ENCODE measurements at places on chromosomes 5 and 9. TPM values are rescaled to one million over a fixed set of nuclear protein-coding genes. Genes with fewer than 3 reads are reported as not detected.

The DMRT3 gene
- not detected for polyA plus RNA-seq

The CRB2 gene
- polyA plus RNA-seq: not detected

The AK1 gene
- polyA plus RNA-seq: 148 TPM

The ZMAT2 gene
- 45.8 TPM for polyA plus RNA-seq

The KCNV2 gene
- not detected for polyA plus RNA-seq

The ECM2 gene
- polyA plus RNA-seq: 0.03 TPM

The HK3 gene
- polyA plus RNA-seq: not detected

The ARHGEF28 gene
- 29.5 TPM for polyA plus RNA-seq

The GRPEL2 gene
- 5.8 TPM for polyA plus RNA-seq

The GTF3C4 gene
- polyA plus RNA-seq: 3.3 TPM

The TRAF2 gene
- polyA plus RNA-seq: 10.9 TPM

The SLC46A2 gene
- polyA plus RNA-seq: not detected

The BHMT2 gene
- polyA plus RNA-seq: 0.92 TPM

The CCL21 gene
- not detected for polyA plus RNA-seq

The MEGF10 gene
- polyA plus RNA-seq: 0.30 TPM

GRCh38 chr5:147170603-147171002 lies 64.2 kb upstream of the STK32A start:
- no peak overlapping the region for H3K4me3 ChIP-seq
- no peaks in the 10 kb centered on the region for H3K27me3 ChIP-seq

- H3K27ac ChIP-seq: no peak overlapping the region
- H3K27me3 ChIP-seq: no peaks in the 10 kb centered on the region
- no peaks in the 10 kb centered on the region for H3K36me3 ChIP-seq
- peak; percentile 43 for DNase-seq
Observed at GRCh38 chr5:96463091-96463490, 30.0 kb upstream of the PCSK1 start.

GRCh38 chr5:134995850-134996402 lies 28.2 kb downstream of the CATSPER3 start:
- H3K27me3 ChIP-seq: no peaks in the 10 kb centered on the region
- H3K36me3 ChIP-seq: no peaks in the 10 kb centered on the region
- no peaks in the 10 kb centered on the region for H3K4me1 ChIP-seq
- no peak for DNase-seq
- H3K4me3 ChIP-seq: no peak overlapping the region

- H3K4me1 ChIP-seq: no peaks in the 10 kb centered on the region
- no peaks in the 10 kb centered on the region for H3K36me3 ChIP-seq
- H3K27me3 ChIP-seq: no peaks in the 10 kb centered on the region
- H3K27ac ChIP-seq: no peak overlapping the region
- DNase-seq: no peak
- H3K4me3 ChIP-seq: no peak overlapping the region
Observed at GRCh38 chr5:154593071-154593470, 115.0 kb upstream of the HAND1 start.

DNA sequence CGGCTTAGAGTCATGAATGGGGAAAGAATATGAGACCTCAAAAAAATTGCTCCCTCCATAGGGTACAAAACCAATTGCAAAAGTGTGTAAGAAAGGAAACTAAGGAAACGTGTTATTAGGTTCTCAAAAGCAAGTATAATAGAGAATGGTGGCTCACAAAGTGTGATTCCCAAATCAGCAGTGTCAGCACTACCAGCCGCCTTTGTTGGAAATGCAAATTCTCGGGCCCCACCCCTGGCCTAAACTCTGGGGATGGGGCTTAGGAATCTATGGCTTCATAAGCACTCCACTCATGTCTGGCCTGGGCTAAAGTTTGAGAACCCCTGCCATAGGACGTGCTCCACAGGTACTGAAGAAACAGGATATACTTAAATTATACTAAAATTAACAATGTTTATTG lies 1.6 kb upstream of the CCDC69 start:
- H3K36me3 ChIP-seq: no peaks in the 10 kb centered on the region
- H3K27ac ChIP-seq: no peak overlapping the region

- peaks cover 21% of the 10 kb centered on the region for H3K4me1 ChIP-seq
- no peaks in the 10 kb centered on the region for H3K36me3 ChIP-seq
- no peaks in the 10 kb centered on the region for H3K27me3 ChIP-seq
- peak overlapping the region; percentile 87 for H3K27ac ChIP-seq
- DNase-seq: no peak
Observed at GRCh38 chr5:100595812-100596173, 60.6 kb downstream of the FAM174A start.

- H3K36me3 ChIP-seq: no peaks in the 10 kb centered on the region
- DNase-seq: no peak
- H3K27me3 ChIP-seq: no peaks in the 10 kb centered on the region
- H3K27ac ChIP-seq: no peak overlapping the region
- no peak overlapping the region for H3K4me3 ChIP-seq
Observed at GRCh38 chr5:43149231-43149630, 28.5 kb downstream of the ZNF131 start.

DNA sequence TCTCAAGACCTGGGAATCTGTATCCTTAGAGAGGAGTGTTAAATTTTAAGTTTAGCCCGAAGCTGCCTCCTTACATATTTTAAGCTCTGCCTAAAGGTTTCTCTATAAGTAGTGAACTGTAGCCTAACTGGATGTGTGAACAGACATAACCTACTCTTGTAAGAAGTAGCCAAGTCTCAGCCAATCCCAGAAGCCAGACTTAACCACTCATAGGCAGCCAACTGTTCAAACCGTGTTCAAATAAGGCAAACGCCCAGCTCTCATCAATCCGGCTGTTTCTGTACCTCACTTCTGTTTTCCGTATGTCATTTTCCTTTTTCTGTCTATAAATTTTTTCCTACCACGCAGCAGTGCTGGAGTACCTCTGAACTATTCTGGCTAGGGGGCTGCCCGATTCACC lies 58.7 kb upstream of the HRH2 start:
- H3K27ac ChIP-seq: no peak overlapping the region
- no peaks in the 10 kb centered on the region for H3K36me3 ChIP-seq
- H3K27me3 ChIP-seq: no peaks in the 10 kb centered on the region
- H3K4me1 ChIP-seq: no peaks in the 10 kb centered on the region
- no peak for DNase-seq

GRCh38 chr9:126844085-126844484 lies 16.4 kb upstream of the ZBTB34 start:
- peak; percentile 74 for DNase-seq
- no peak overlapping the region for H3K4me3 ChIP-seq
- H3K27ac ChIP-seq: peak overlapping the region; percentile 43
- no peaks in the 10 kb centered on the region for H3K27me3 ChIP-seq

DNA sequence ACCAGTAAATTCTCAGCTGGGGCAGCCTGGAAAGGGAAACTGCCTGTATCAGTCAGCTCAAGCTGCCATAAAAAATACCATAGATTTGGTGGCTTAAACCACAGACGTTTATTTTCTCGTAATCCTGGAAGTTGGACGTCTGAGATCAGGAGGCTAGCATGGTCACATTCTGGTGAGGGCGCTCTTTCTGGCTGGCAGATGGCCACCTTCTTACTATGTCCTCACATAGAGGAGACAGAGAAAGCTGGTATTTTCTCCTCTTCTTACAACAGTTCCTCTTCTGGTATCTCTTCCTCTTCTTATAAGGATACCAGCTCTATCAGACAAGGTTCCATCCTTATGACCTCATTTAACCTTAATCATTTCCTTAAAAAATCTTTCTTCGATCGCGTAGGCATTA lies 50.5 kb upstream of the RFX3 start:
- H3K27me3 ChIP-seq: no peaks in the 10 kb centered on the region
- no peak overlapping the region for H3K27ac ChIP-seq
- H3K4me1 ChIP-seq: peaks cover 12% of the 10 kb centered on the region
- DNase-seq: no peak
- H3K36me3 ChIP-seq: no peaks in the 10 kb centered on the region
- no peak overlapping the region for H3K4me3 ChIP-seq

DNA sequence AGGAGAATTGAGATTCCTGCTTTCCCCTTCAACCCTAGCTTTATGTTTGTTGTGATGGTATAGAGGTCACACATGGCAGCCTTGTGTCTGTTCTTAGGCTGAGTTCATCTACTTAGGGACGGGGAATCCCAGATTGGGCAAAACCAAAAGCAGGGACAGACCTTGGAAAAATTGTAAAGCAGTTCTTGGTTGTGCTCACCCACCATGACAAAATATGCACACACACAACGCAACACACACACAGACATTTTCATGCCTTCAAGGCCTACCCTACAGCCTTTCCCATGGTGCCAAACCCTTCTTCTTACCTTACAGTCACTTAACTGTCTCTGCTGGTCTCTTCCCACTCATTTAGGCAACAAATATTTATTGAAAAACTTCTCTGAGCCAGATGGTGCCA lies 14.8 kb downstream of the PCDHGC5 start:
- H3K36me3 ChIP-seq: peaks cover 8% of the 10 kb centered on the region
- no peaks in the 10 kb centered on the region for H3K27me3 ChIP-seq
- H3K4me1 ChIP-seq: peaks cover 5% of the 10 kb centered on the region
- no peak for DNase-seq
- H3K27ac ChIP-seq: no peak overlapping the region

- H3K27ac ChIP-seq: no peak overlapping the region
- no peaks in the 10 kb centered on the region for H3K4me1 ChIP-seq
- no peaks in the 10 kb centered on the region for H3K27me3 ChIP-seq
Observed at GRCh38 chr9:136291306-136292025, 12.4 kb downstream of the CCDC187 start.

- H3K4me3 ChIP-seq: no peak overlapping the region
- no peaks in the 10 kb centered on the region for H3K27me3 ChIP-seq
- no peak overlapping the region for H3K27ac ChIP-seq
- DNase-seq: peak; percentile 27
Observed at GRCh38 chr5:62340392-62340791, 34.4 kb downstream of the KIF2A start.

DNA sequence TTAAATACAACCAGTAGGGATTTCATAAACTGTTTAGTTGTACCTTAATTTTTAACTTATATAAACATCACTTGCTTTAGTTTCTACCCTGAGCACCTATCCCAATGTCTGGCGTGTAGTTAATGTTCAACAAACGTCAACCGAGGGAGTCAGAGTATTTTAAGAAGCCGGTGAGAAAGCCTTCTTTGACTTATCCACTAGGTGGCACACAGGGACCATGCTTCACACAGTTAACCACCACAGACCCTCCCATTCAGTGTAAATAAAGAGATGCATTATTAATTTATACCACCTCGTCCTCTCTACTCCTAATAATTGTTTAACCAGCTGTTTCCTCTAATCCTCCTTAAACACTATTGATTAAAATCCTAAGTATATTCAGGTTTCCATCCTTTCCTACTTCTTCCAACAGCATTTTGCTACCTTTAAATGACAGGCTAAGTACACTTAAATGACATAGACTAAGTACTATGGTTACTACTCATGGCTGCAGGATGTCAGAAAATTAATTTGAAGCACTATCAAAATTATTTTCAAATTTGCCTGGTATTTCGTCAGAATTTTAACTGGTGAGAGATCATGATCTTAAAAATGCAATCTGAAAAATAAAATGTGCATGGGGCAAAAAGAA lies 2.3 kb downstream of the HAPLN1 start:
- H3K4me3 ChIP-seq: no peak overlapping the region
- H3K27ac ChIP-seq: no peak overlapping the region
- H3K36me3 ChIP-seq: no peaks in the 10 kb centered on the region
- H3K27me3 ChIP-seq: peaks cover 8% of the 10 kb centered on the region

- H3K4me3 ChIP-seq: peak overlapping the region; percentile 93
- H3K27me3 ChIP-seq: no peaks in the 10 kb centered on the region
- H3K27ac ChIP-seq: peak overlapping the region; percentile 93
Observed at GRCh38 chr5:77774981-77775789, 954 bp downstream of the TBCA start.

GRCh38 chr5:141866096-141866495 lies 12.1 kb downstream of the PCDH1 start:
- H3K36me3 ChIP-seq: peaks cover 44% of the 10 kb centered on the region
- H3K4me1 ChIP-seq: peaks cover 7% of the 10 kb centered on the region
- H3K4me3 ChIP-seq: no peak overlapping the region
- no peaks in the 10 kb centered on the region for H3K27me3 ChIP-seq
- H3K27ac ChIP-seq: no peak overlapping the region

DNA sequence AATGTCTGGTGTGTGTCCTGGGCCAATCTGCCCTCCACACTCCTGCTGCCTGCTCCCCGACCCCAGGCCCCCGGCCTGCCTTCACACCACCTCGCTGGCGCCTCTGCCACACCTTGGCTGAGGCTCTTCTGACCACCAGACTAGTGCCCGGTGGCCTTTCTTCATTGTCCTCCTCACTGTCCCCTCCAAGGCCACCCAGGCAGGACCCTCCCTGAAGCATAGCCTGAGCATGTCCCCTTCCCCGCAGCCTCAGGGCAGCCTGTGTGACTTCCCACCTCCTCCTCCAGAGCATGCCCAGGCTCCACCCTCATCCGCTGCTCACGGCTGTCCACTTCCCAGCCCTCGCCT lies 154.6 kb downstream of the OLFM1 start:
- no peaks in the 10 kb centered on the region for H3K36me3 ChIP-seq
- no peaks in the 10 kb centered on the region for H3K27me3 ChIP-seq
- DNase-seq: no peak
- no peak overlapping the region for H3K4me3 ChIP-seq

GRCh38 chr9:28981711-28982110 lies 1408.4 kb upstream of the C9orf72 start:
- no peak overlapping the region for H3K4me3 ChIP-seq
- DNase-seq: no peak
- H3K27me3 ChIP-seq: no peaks in the 10 kb centered on the region
- no peaks in the 10 kb centered on the region for H3K36me3 ChIP-seq

- peaks cover 13% of the 10 kb centered on the region for H3K4me1 ChIP-seq
- no peaks in the 10 kb centered on the region for H3K27me3 ChIP-seq
- no peak overlapping the region for H3K4me3 ChIP-seq
Observed at GRCh38 chr5:154793599-154794524, 38.7 kb downstream of the LARP1 start.

- DNase-seq: no peak
- no peak overlapping the region for H3K27ac ChIP-seq
- no peaks in the 10 kb centered on the region for H3K4me1 ChIP-seq
- no peak overlapping the region for H3K4me3 ChIP-seq
- H3K36me3 ChIP-seq: no peaks in the 10 kb centered on the region
- H3K27me3 ChIP-seq: peaks cover 3% of the 10 kb centered on the region
Observed at GRCh38 chr5:170769898-170770416, 13.6 kb upstream of the GABRP start.

GRCh38 chr9:111805830-111806241 lies 11.1 kb upstream of the SHOC1 start:
- DNase-seq: peak; percentile 92

DNA sequence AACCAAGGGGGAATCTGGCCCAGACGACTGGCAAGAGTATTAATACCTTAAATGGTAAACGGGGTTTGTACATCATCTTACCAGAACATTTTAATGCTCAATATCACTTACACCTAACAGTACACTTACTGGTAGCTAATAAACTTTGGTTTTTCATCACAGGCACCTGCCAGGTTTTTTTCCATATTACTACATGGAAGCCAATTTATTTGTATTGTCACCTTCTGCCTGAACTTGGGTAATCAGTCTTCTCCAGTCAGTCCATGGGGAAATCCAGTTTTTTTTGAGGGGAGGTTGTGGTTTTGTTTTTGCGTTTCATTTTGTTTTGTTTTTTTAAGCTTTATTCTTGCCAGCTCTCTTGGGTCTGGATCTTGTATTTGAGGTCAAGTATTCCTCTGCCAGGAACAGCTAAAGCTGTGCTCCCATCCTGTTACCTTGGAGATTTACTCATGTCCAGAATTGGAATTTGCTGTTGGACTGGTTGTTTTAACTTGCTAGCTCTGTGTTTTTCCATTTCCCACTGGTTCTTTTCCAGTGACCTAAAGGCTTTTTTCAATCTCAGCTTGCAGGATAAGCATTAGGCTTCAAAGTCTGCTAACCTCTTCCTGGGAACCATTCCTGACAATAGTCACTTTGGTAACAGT lies 11.1 kb upstream of the NADK2 start:
- no peak overlapping the region for H3K27ac ChIP-seq
- H3K4me3 ChIP-seq: no peak overlapping the region
- no peaks in the 10 kb centered on the region for H3K4me1 ChIP-seq
- DNase-seq: peak; percentile 16
- H3K27me3 ChIP-seq: no peaks in the 10 kb centered on the region

- H3K4me3 ChIP-seq: no peak overlapping the region
- H3K27ac ChIP-seq: no peak overlapping the region
- no peaks in the 10 kb centered on the region for H3K27me3 ChIP-seq
Observed at GRCh38 chr5:34490506-34491250, 165.4 kb upstream of the RAI14 start.
